Erythroblast (primary cell): ENCODE measurements at places on chromosomes 12 and 14.

DNA sequence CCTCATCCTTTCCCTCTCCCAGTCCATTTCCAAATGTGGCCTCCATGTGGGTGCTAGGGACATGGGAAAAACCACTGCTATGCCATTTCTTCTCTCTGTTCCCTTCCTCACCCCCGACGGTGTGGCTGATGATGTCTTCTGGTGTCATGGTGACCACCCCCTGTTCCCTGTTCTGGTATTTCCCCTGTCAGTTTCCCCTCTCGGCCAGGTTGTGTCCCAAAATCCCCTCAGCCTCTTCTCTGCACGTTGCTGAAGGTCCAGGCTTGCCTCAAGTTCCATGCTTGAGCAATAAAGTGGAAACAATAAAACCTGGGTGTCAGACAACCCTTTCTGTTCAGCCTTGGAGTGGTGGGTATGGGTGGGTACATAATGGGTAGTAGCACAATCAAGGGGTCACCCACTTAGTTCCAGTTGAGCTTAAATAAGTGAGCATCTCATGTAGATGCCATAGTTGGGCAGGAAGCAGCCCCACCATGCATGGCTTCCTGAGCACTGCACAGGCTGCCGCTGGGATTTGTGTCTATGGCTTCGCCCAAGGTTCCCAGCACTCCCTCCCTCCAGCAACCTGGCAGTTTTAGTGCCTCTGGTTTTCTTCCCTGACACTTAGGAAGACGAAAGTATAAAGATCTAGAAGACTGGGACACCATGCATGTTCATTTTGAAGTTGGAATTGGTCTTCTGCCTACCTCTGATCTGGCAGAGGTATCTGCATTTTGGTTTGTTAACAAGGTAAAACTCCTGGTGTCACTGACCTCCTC lies 8.7 kb upstream of the ITFG2 start:
- DNase-seq: no peak

DNA sequence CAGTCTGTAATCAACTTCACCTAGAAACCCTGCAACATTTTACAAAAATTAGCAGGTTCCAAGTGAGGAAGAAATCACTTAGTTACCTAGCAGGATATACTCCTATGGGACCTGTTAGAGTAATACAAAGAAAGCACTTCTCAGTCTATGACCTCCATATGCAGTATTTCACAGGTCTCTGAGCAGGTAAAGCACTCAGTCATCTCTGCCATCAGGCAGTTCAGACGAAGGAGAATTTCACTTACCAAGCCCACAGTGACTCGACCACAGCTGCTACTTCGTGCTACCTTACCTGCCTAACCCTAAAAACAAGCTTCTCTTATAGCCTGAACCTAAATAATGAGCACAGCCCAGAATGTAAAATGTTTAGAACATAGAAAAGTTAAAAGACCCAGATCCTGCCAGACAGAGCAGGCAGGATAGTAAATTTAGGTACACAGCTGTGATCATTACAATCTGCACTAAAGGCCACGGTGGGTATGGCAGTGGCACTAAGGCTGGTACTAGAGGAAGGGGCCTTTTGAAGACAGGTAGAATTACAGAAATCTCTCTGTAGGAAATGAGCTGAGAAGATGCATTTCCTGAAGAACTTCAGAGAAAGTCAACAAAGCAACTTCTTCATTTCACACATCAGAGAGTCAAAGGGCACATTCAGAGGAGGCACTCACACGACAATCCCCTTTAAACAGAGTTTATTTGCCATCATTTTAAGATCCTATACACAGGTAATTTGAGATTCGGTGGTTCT lies 35.7 kb downstream of the DCAF5 start:
- DNase-seq: no peak

DNA sequence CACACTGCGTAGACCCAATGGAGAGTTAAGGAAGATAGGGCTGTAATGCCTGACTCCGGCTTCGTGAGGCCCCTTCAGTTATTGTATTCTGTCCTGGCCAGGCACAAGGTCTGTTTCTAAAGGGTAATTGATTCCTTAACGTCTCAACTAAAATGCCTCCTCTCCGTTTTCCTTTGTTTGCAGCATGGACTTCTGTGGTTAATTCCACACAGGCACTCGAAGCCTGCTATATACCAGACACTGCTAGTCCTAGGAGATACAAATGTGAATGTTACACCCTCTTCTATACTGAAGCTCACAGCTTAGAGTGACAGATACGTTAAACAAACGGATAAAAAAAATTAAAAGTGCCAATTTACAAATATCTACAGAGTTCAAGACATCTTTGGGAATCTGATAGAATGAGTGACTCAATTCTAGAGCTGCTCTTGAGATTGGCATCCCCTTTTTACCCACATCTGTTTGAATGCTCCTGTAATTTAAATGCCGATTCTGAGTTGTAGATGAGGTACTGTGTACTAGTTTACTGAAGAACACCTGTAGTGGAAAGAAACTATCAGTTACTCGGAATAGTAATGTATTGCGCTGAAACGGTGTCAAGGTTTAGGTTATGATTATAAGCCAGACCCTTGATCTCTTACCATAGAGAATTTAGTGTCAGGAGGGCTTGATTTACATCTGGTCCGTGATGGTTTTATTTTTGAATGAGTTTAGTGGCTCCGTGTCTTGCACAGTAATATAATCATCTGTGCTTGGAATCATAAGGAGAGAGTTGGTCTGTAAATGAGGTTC lies 784 bp downstream of the PSMA6 start:
- no peak for DNase-seq

GRCh38 chr14:105161964-105162668 lies 6.5 kb downstream of the JAG2 start:
- peak; percentile 14 for DNase-seq

- no peak for DNase-seq
Observed at GRCh38 chr14:40983604-40984003, 623.1 kb upstream of the LRFN5 start.

- no peak for DNase-seq
Observed at GRCh38 chr12:94073441-94074051, 74.8 kb upstream of the PLXNC1 start.

DNA sequence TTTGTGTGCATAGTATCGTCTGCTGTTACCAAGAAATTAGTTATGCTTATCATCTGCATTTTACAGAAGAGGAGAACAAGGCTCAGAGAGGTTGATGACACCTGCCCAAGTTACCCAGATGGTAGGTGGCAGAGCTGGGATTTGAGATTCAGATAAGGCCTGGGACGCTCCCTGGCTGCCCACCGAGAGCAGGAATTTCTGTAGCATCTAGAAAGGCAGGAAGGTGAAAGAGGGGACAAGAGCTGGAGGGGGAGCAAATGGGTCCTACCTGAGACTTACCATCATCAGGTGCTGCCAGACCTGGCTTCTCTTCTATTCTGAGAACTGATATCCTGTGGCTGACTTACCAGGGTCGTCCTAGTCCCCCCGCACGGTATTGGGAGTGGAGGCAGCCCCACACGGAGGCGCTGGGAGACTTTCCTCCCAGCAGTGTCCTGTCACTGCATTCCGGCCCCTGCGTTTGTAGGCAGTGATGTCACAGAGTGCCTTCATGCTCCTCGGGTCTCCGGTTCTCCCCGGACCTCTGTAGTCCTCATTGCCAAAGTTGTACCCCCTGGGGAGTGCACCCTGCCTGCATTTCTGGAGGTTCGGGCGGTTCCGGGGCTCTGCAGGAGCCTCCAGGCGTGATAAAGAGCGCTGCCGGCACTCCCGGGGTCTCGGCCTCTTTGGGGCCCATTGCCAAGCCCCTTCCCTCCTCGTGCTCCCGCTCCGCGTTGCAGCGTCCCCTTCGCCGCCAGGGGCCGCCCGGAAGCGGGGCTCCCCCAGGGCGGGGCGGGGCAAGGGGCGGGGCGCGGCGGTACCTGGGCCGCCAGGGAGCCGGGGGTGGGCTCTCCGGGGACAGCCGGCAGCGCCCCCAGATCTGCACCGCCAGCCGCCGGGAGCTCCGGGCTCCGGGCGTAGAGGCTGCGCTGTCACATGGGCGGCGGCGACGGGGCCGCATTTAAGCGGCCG lies at the start of gene CABP1:
TSS of gene CABP1 (plus strand) at position 856 of the 951 bp plus-strand sequence. CDS start at position 916, 60 bp downstream.
- DNase-seq: peak; percentile 23

DNA sequence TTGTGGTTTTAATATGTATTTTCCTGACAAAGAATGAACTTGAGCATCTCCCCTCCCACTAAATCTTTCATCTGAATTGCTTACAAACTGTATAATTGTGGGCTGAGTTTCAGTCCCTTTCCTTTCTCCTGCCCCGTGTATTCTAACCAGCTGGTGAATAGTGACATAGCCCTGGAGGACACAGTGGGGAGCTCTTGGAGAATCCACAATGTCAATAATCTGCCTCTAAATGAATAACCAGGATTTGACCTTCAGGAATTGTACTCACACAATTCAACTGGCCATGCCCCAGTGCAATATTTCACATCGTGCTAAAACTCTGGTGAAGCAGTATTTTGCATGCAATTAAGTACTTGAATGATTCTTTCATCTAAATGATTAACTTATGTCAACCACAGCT lies 177.2 kb downstream of the C12orf42 start:
- DNase-seq: no peak

DNA sequence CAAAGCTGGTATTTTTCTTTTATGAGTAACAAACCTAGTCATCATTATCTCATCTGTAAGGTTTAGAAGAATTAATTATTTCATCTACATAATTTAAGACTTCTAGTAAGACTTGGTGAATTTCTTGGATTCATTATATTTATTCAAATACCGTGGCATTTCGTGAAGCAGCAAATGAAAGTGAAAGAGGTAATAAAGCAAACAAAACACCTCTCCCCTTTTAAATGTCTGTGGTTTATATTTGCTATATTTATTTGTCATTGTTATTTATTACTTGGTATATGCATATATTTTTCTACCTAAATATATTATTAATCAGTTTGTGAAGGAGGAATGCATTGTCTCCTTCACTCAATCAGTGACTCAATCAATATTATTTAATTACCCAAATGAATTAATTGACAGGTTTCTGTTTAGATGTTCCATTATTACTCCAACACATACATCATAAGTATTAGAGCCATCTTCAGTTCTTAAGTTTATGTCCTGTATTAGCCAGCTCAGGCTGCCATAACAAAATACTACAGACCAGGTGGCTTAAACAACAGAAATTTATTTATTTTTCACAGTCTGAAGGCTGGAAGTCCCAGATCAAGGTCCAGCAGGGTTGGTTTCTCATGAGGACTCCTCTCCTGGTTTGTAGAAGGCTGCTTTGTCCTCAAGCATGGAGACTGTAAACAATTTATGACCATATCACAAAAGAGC lies 6.6 kb downstream of the CFAP54 start:
- DNase-seq: no peak

- peak; percentile 38 for DNase-seq
Observed at GRCh38 chr12:131980263-131980662, 30.5 kb downstream of the EP400 start.

- DNase-seq: no peak
Observed at GRCh38 chr12:70784042-70784668, 136.4 kb downstream of the PTPRR start.

DNA sequence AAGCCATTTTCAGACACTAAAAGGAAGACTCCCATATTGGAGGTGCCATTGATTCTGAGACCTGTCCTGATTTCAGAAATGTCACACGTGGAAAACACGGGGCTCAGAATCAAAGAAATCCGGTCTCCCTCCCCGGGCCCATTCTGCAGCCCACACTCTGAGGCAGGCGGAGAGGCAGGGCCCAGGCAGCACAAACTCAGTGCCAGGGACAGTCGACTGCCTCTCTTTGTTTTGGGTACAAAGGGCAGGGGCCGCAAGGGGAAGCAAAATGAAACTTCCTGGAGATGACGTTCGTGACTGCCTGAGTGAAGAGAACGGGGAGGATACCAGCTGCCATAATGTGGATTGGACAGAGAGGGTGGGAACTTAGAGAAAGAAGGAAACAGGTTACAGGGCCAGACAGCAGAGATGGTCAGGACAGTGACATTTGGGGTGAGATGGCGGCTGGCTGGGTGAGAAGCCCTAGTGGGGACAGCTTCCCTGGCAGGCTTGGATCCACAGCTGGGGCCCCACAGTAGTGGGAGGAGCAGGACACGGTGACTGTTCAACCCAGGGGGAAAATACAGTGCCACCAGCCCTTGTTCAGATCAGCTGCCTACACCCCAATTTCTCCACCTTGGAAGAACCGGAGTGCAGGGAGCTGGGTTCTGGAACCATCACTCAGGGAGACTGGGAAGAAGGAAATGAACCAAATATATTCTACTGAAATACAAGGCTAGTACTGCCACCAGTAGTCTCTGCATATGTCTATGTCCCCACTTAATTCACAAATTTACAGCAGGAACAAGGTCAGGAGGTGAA lies 8.1 kb downstream of the GAPDH start:
- no peak for DNase-seq

- DNase-seq: no peak
Observed at GRCh38 chr14:88318406-88318805, 4.7 kb downstream of the KCNK10 start.

DNA sequence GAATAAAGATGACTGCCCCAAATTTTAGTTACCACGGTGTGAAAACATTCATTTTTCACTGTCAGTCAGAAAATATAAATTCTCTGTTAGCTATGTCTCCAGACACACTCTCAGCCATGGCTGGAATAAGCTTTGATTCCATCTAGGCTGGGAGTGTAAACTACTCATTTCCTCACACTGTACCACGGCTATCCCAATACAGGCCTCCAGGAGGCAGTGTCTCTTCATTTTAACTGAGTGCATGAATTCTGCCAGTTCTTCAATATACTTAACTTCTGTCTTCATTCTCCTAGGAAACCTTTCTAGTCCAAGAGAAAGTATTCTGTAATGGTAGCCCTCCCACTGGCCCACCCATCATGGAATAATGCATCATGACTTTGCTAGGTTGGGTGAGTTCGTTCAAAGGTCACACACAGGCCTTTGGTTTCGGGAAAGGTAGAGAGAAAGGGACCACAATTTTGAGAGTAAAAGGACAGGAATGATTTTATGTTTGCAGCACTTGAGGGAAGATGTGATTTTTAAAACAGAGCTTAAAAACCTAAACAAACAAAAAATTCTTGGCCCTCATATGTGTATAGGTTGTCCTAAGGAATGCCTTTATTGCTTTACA lies 381.1 kb downstream of the SEC23A start:
- DNase-seq: peak; percentile 24

DNA sequence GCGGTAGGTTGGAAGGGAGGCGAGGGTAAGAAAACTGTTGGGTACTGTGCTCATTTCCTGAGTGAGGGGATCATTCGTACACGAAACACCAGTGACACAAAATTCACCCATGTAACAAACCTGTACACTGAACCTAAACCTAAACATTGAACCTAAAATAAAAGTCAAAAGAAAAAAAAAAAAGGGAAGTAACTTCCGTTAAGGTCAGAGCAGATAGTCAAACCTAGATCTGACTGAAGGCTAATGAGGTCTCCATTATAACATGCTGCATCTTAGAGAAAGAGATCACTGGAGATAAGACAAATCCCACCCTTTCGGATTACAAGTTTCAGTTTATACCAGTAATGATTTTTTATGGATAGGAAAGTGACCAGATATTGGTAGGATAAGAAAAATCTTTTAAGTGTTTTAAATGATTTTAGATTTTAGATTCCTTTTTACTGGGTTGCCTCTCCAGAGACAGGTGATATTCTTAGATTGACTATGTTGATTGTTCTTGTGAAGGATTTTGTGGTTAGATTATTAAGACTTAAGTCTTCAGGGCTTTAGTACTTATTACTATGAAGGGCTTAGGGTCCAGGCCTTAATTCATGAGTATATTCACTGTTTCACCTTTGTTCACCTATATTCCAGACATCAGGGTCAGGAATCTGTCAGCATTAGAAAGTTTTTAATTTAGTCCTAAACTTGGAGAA lies 11.2 kb upstream of the NCKAP1L start:
- no peak for DNase-seq
